NCI-H1092 treated with DMSO at 0.1 percent for 48 hours (cell line): ENCODE measurements at places on chromosomes 5 and 9.
A peak's percentile ranks its signal among the peaks of the same experiment; 100 is the strongest.

DNA sequence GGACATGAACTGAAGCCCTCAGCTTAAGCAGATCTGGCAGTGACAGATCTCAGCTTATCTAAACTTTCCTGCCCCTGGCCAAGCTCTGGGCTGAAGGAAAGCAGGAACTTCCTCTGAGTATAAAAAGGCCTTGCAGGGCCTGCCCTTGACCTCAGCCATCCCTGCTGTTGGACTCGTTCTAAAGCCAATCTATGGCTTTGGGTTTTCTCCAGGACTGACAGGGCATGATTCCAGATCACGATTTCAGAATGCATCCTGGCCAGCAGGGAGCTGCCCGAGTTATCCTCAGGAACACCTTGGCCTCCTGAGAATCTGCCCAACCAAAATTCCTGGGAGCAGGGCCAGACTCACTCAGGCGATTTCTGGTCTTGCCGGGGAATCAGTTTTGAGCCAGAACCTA is 502.7 kb downstream of the TLE4 start:
- DNase-seq, result no peak

DNA sequence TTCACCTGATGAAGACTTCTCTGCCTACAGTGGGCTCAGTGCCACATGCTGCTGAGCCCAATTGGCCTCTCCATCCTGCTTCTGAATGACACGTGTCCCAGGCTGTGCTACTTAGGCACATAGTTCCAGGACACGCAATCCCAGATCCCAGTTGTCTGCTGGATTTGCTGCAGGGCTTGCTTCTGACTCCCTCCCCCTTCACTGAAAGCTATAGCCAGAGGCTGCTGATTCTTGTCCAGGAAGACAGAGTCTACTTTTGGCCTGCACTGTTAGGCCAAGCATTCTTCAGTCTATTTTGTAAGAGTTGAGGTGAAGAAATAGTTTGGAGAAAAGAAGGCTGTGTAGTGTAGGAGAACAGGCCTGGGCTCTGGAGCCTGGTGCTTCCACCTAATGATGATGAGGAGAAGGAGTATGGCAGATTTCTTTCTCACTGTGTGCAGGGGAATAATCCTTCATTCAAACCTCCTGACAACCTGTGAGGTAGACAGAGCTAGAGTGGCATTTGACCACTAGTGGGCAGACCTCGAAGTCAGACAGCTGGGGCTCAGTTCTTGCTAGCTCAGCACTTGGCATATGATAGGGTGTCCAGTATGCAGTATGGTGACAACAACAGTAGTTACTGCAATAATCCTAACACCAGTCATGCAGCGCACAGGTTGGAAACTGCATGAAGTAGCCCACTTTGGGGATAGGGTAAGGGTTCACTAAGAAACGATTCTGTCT is 19.5 kb upstream of the ASPN start:
- DNase-seq, result peak; percentile 15

GRCh38 chr9:101671567-101671966 is 66.9 kb downstream of the GRIN3A start:
- no peak for DNase-seq

- no peak for DNase-seq
Measured at GRCh38 chr5:57711946-57712345, 229.3 kb upstream of the ACTBL2 start.

DNA sequence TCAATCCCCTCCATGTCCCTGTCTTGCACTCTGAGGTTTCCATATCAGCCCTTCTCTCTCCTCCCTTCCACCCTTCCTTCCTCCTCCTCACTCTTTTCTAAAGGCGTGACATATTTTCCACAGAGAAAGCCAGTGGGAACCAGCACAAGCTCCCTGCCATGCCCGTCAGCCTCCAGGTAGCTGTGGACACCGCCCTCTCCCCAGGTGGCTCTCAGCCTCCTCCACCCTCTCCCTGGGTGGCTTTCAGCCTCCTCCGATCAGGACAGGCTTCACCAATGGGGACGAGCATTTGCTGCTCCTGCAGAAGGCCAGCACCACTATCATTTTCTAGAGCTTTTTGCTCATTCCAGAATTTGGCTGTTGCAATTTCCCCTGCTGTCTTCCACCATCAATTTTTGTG is 236.6 kb downstream of the GADD45G start:
- DNase-seq, result no peak
